Esophagus squamous epithelium (tissue), 5 donors: ENCODE measurements at places on chromosomes 13 and 19. TPM values are rescaled to one million over a fixed set of nuclear protein-coding genes. Genes with fewer than 3 reads are reported as not detected.

- no peak for DNase-seq
- no peaks in the 10 kb centered on the region for H3K36me3 ChIP-seq
- H3K27ac ChIP-seq: no peak overlapping the region
- H3K4me1 ChIP-seq: no peaks in the 10 kb centered on the region
- no peaks in the 10 kb centered on the region for H3K27me3 ChIP-seq
Observed at GRCh38 chr13:82634946-82635345, 1247.3 kb downstream of the SLITRK1 start.

- H3K4me3 ChIP-seq: no peak overlapping the region
- no peak for DNase-seq
- H3K27ac ChIP-seq: no peak overlapping the region
- no peaks in the 10 kb centered on the region for H3K27me3 ChIP-seq
- no peaks in the 10 kb centered on the region for H3K36me3 ChIP-seq
Observed at GRCh38 chr13:62387647-62388046, 972.0 kb upstream of the PCDH20 start.

CERS1 gene
- not detected for total RNA-seq

- H3K27me3 ChIP-seq: no peaks in the 10 kb centered on the region
- no peaks in the 10 kb centered on the region for H3K36me3 ChIP-seq
- DNase-seq: no peak
- no peak within 1 kb of the TSS for H3K27ac ChIP-seq
- no peak within 1 kb of the TSS for H3K4me3 ChIP-seq
- no peaks in the 10 kb centered on the region for H3K4me1 ChIP-seq
Observed at GRCh38 chr19:47821460-47822020, at the start of gene CRX. CRX (plus strand) TSS chr19:47821937; CDS start chr19:47834444, 12,507 bp downstream.

KIR2DL4 gene
- not detected for total RNA-seq

- H3K27me3 ChIP-seq: no peaks in the 10 kb centered on the region
- no peaks in the 10 kb centered on the region for H3K4me1 ChIP-seq
- no peak overlapping the region for H3K27ac ChIP-seq
Observed at GRCh38 chr13:111990362-111990761, 76.6 kb upstream of the SOX1 start.

GRCh38 chr19:16031872-16032200, 44.5 kb upstream of the TPM4 start:
- H3K27me3 ChIP-seq: no peaks in the 10 kb centered on the region
- no peaks in the 10 kb centered on the region for H3K4me1 ChIP-seq
- H3K27ac ChIP-seq: no peak overlapping the region
- no peak overlapping the region for H3K4me3 ChIP-seq

DNA sequence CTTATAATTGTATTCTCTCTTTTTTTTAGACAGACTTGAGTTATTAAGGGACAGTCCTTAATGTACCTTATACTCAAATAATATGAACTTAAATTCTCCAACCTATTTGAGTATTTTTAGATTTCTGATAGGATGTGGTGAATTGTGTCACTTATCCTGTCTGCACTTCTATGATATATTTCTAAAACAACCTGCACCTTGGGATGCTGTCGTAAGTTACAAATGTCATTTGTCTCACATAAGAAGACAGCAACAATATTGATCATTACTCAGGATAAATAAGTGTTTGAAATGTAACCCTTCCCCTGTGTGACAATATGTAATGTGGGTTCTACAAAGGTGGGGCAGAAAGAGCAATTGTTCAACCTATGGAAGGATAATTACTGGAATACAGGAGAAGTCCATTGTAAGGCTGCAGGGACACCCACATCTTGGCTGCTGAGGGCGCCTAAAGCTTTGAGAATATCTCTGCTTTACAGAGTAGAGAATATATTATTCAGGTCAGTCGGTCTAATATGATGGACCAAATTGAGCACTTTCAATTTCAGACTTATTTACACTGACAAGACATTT, 236.9 kb upstream of the PRR20A start:
- H3K4me3 ChIP-seq: no peak overlapping the region
- H3K27ac ChIP-seq: no peak overlapping the region
- H3K4me1 ChIP-seq: peaks cover 5% of the 10 kb centered on the region
- H3K27me3 ChIP-seq: no peaks in the 10 kb centered on the region

DNA sequence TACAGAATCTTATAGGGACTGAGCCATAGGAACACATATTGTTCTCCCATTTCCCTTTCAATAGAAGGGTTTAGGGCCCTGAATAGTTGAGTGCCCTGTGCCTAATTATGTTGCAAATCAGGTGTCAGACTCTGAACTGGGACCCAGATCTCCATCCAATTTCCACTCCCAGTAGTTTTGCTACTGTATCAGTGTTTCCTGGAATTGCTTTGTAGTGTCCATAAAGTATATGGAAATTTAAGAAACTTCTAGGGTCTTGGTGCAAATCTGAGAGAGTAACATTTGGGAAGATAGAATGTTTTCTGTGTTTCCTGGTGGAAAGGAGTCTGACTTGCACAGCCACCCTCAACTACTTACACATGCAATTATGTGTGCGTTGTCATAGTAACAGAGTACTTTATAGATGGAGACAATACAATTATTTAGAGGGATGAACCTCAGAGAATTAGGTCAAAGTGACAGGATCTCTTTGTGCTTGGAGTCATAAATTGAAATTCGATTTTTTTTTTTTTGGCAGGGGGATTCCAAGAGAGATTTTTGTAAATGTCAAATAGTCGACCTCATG, 646 bp upstream of the SLC10A2 start:
- no peaks in the 10 kb centered on the region for H3K36me3 ChIP-seq
- DNase-seq: no peak
- no peaks in the 10 kb centered on the region for H3K4me1 ChIP-seq
- no peak overlapping the region for H3K4me3 ChIP-seq

DNA sequence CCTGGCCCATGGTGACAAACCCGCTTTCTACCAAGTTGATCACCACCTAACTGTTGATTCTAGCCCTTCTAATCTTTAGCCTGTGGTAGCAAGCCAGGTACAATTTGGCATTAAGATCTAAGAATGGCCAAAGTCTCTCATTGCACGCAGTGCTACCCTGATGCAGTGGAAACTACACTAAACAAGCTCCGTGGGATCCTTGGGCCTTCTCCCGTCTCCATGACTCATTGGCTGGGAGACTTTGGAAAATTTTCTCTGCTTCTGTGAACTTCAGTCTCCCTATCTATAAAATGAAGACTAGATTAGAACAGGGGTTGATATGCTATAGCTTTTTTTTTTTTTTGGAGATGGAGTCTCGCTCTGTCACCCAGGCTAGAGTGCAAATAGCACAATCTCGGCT, 223.0 kb downstream of the TSHZ3 start:
- peaks cover 5% of the 10 kb centered on the region for H3K4me1 ChIP-seq

NTF4 gene
- total RNA-seq: 2.6 TPM

ITGBL1 gene
- 28.0 TPM for total RNA-seq

- H3K4me3 ChIP-seq: no peak overlapping the region
- no peaks in the 10 kb centered on the region for H3K4me1 ChIP-seq
- DNase-seq: no peak
- H3K36me3 ChIP-seq: peaks cover 46% of the 10 kb centered on the region
- no peak overlapping the region for H3K27ac ChIP-seq
- no peaks in the 10 kb centered on the region for H3K27me3 ChIP-seq
Observed at GRCh38 chr13:111303559-111303958, 16.9 kb upstream of the TEX29 start.

RUBCNL gene
- total RNA-seq: not detected
